ENCODE measurements at places on chromosomes 4 and X.

DNA sequence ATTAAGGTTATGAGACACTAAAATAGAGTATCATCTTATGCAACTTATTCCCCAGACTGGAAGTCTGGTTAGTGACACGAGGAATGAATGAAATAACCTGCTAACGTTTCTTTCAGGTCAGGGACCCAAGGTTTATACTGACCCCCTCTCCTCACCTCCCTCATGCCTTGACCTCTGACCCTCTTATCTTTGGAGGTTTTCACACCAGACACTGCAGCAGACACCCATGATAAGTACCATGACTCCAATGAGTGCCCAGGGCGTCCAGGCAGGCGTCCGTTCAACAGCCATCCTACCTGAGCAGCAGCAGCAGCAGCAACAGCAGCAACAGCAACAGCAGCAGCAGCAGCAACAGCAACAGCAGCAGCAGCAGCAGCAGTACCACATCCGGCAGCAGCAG is 4.2 kb upstream of the NLGN3 start:
- no peak for DNase-seq

DNA sequence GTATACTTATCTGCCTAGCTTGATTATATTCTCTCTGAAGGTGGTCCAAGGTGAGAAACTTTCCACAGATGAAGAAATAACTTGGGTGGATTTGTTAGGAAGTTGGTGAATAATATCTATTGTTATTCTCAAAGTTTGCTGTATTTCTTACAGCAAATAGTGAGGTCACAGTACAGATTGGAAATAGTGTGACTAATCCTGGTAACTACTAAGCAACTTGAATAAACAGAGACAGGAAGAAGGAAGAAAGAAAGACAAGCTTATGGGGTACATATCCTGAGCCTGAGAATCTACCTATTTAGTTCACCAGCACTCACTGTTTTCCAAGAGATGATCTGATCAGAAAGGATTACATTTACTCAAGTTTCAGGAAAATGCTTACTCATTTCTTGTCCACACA is 1416.1 kb downstream of the RPA4 start:
- no peak for DNase-seq

- DNase-seq = no peak
These were observed 12.9 kb downstream of the PALLD start for GRCh38 chr4:168509786-168510185.

GRCh38 chrX:39000802-39001201 is 199.5 kb downstream of the MID1IP1 start:
- no peak for DNase-seq

DNA sequence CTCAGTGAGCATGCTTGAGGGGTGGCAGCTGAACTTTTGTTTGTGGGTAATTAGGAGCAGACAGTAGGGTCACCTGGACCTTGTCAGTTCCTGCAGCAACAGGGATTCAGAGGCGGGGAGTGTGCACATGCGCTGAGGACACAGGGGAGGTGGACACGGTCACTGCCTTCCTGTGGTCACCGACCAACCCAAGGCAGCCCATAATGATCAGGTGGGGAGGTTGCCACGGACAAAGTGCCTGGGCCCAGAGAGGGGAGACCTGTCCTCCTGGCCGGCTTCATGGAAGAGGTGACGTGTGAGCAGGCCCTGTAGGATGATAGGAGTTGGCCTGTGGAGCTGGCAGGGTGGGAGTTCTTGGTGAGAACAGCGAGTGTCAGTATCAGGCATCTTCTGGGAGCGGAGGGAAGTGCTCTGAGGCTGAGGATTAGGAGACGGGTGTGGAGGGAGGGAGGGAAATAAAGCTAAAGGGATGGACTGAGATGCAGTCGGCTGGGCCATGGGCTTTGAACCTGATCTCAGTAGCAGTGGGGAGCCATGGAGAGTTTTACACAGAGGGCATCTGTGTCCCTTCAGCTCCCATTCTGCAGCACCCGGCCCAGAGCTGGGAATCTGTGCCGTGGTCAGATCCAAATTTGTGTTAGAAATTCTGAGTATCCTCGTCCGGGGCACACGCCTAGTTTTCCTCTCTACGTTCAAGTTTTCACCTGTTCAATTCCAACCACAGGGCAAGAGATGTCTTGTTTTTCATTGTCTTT is 100.0 kb downstream of the PSAPL1 start:
- no peak for DNase-seq

GRCh38 chr4:2322841-2323240 is 60.9 kb upstream of the MXD4 start:
- DNase-seq = no peak

GRCh38 chrX:150184491-150184890 is 178.6 kb upstream of the MAMLD1 start:
- peak; percentile 76 for DNase-seq

Data from Panc1 (cell line).